ENCODE measurements at places on chromosomes 4 and X.

- no peaks in the 10 kb centered on the region for H3K27me3 ChIP-seq
- no peaks in the 10 kb centered on the region for H3K36me3 ChIP-seq
- H3K4me1 ChIP-seq: peaks cover 8% of the 10 kb centered on the region
These were observed 17.9 kb upstream of the NSUN7 start for GRCh38 chr4:40731792-40732245.

DNA sequence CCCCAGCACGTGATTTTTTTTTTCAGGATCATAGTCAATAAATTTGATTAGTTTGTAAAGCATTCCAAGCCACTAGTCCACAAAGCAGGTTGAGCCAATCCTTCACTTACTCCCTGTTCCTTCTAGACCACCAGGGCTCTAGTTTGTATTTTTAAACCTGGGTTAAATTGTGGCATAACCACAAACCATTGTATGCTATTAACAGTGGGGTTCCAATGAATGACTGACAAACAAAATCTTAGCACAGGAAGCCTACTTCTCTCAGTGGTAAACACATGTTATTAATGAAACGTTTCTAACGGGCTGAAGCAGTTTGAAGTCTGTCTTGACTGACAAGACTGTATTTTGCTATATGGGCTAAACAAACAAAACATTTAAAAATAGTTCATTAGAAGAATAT, 48.6 kb upstream of the GYPA start:
- no peak overlapping the region for H3K4me3 ChIP-seq
- H3K27me3 ChIP-seq: no peaks in the 10 kb centered on the region
- DNase-seq: no peak
- H3K36me3 ChIP-seq: no peaks in the 10 kb centered on the region
- H3K27ac ChIP-seq: no peak overlapping the region
- no peaks in the 10 kb centered on the region for H3K4me1 ChIP-seq

GRCh38 chrX:981791-982626, 230.4 kb downstream of the CRLF2 start:
- no peaks in the 10 kb centered on the region for H3K36me3 ChIP-seq
- no peak overlapping the region for H3K27ac ChIP-seq
- H3K4me1 ChIP-seq: no peaks in the 10 kb centered on the region
- H3K27me3 ChIP-seq: peaks cover 19% of the 10 kb centered on the region
- no peak overlapping the region for H3K4me3 ChIP-seq
- no peak for DNase-seq

DNA sequence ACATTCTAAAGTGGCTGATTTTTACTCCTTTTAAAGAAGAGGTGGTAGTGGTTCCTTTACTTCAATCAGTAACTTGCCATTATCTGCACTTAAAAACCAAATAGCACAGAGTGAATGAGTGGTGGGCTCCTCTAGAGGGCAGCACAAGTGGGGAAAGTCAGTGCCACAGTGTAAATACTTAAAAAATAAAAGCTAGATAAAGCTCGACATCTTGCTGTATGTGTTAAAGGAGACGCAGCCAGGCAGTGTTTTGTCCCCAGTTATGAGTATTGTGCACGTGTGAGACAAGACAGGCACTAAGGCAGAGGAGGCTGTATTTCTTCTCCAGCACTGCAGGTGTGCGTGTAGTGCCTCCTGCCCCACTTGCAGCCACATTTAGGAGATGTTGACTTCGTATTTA, 24.6 kb downstream of the NAP1L5 start:
- DNase-seq: no peak
- no peaks in the 10 kb centered on the region for H3K36me3 ChIP-seq
- no peaks in the 10 kb centered on the region for H3K4me1 ChIP-seq
- H3K4me3 ChIP-seq: no peak overlapping the region
- no peak overlapping the region for H3K27ac ChIP-seq
- no peaks in the 10 kb centered on the region for H3K27me3 ChIP-seq

- no peak for DNase-seq
- no peaks in the 10 kb centered on the region for H3K36me3 ChIP-seq
These were observed 1273.0 kb downstream of the RAPGEF2 start for GRCh38 chr4:160375772-160376452.

Data from adrenal gland (tissue), 19 donors.